ENCODE measurements at places on chromosomes 4 and X.

DNA sequence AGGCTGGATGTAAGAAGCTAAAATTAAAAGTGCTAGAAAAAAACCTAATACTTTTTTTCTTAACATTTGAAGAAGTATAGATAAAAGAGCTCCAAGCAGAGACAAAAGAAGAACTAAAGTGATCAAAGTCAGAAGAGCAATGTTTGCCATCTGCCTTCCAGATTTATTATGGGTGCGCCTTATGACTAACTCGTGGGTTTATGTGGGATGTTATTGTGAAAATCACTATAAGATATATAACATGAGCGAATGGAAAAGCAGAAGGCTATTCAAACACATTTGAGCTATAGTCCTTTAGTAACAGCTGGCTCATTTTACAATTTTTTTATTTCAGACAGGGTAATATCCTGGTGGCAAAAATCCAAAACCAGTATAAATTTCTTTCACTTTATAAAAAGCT is 1040.7 kb downstream of the RAPGEF2 start:
- DNase-seq, result no peak

DNA sequence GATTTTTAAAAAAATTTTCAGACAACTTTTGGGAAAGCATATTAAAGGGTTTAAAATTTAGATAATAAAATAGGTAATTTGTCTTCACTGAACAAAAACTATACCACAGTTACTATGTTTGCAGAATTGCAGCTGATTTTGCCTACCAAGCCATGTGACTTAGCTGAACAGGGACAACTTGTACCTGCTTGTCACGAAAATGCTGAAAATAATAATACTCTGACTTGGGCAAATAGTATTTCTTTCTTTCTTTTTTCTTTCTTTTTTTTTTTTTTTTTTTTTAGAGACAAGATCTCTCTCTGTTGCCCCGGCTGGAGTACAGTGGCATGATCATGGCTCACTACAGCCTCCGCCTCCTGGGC is 225.2 kb upstream of the PPP1R2C start:
- DNase-seq, result no peak

DNA sequence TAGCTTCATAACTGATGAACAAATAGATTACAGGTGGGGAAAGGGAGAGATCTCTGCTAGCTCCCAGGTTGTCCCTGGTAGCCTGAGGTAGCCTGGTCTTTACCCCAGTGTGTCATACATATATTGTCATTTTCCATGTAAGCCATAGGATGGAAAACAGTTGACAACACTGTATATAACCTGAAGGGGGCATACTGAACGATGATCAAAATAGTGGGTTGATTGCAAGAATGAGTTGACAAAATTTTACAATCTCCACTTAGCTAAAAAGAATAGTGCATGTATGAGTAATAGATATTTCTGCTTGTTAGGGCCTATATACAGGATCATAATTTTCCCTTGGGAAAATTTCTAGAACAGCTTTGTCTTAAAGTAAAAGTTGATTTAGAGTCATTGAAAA is 304.1 kb upstream of the HAND2 start:
- DNase-seq, result no peak

GRCh38 chrX:88560673-88561330 is 186.2 kb upstream of the CPXCR1 start:
- DNase-seq, result no peak

DNA sequence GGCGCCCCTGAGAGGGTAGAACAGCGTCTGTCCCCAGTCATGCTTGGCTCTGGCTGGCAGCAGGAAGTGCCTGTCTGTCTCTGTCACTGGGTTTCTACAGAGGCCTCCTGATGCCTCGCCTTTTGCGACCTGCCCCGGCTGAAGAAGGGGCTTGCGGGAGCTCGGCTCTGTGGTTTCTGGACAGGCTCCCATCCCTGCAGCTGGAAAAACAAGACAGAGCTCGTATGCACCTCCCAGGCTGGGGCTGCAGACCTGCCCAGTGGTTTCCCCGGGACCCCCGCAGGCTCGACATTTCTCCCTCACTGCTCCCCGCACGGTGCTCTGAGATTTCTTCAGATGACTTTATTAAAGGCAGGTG is 57.0 kb upstream of the SORCS2 start:
- no peak for DNase-seq

All from HAP-1 (cell line).